Stimulated activated CD8-positive, alpha-beta memory T cell treated with anti-CD3 and anti-CD28 coated beads, Interleukin-7, amount 100 ng/mL, for 4 hours (primary cell): ENCODE measurements at places on chromosomes 11 and 22.

DNA sequence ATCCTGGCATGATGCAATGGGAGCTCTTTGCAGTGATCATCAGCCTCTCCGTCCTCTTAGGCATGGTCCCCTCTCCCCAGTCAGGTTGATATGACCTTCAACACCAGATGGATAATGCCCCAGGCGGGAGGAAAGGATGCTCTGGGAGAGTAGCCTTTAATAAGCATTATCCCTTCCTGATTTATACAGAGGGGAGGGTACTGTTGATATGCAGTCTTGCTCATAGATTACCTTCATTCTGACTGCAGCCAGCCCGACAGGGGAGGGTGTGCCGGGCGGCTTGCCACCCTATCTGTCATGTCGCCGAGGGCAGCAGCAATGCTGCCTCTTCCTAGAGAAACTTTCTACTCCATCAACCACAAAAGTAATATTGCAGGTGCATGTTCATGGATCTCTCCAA is 497.4 kb downstream of the OPCML start:
- DNase-seq = no peak

DNA sequence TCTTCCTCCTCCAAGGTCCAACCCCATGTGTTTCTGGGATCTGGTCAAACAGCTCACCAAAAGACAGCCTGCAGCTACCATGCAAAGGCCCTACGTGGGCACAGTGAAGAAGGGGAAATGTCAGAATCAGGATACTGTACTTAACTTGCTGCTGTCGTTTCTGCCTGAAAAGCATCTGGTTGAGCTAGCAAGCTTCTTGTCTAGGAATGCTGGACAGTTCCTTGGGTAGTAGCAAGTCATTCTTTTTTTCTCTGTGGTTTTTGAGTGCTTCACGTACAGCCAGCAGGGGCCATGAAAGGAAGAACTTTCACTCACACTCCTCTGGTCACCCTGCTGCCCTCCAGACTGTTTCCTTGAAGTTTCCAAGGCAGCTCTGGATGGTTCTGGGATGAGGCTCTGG is 24.7 kb downstream of the RCOR2 start:
- DNase-seq = no peak

GRCh38 chr22:19654338-19654987 is 59.8 kb upstream of the SEPTIN5 start:
- no peak for DNase-seq

DNA sequence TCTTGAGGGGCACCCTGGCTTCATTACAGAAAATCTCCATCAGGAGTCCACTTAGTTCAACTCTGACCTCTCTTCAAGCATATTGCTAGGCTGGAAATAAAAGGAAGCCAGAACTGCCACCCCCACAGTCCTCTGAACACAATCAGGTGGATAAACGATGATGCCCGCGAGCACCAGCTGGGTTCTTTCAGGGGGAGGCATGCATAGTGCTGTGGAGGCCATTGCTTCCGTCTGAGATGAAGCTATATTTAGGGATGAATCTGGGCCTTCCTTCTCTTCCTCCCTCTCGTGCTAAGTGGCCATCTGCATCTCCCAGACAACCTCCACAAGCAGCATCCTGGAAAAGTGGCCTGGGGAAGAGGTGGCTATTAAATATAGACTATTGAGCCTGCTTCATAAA is 3.9 kb upstream of the MICAL2 start:
- DNase-seq = no peak

DNA sequence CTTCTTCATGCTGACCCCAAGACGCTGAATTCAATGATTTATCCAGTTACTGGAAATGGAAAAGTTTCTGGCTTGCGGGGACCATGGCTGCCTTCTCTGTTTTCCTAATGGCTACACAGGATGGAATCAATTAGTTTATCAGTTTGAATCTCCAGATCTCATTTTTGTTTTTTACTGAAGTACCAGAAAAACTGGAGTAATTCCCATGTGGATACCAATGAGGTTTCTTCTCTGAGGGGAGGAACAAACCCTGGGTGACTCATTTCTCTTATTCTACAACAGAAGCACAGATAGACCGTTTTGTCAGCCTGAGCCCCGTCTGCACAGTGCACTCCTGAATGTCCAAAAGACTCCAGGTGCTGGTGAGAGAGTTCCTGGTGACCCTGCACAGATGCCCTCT is 3.4 kb downstream of the ZNF195 start:
- no peak for DNase-seq
